Central memory CD8-positive, alpha-beta T cell (primary cell): ENCODE measurements at places on chromosomes 5 and 9.

- no peak for DNase-seq
Measured at GRCh38 chr9:113313261-113313660, 10.1 kb upstream of the RNF183 start.

GRCh38 chr9:116992865-116993264 is 305.8 kb downstream of the TRIM32 start:
- no peak for DNase-seq

- DNase-seq, result no peak
Measured at GRCh38 chr9:93051680-93052089, 6.8 kb upstream of the SUSD3 start.

DNA sequence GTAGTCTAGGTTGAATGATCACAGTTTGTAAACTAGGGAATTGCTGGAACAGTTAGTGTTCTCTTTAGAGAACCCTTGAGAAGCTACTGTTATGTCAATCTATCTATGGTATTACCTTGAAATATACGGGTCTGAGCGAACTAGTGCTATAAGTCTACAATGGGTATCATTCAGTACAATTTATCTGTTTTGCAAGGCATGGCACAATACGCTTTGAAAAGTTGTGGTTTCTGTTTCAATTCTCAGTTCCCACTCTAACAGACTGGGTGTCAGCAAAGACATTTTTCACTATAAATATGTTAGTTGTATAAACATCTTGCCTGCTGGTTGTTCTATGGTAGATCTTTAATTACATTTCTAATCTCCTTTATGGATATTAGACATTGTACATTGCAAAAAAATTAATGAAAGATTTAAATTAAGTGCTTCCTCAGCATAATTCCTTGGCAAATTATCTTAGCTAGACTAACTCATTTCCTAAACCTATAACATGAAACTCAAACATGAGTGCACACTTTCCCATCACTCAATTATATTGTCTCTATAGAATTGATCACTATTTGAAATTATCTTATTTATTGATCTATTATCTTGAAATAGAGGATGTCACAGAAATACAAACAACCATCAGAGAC is 24.9 kb upstream of the SLCO6A1 start:
- DNase-seq, result no peak

GRCh38 chr9:107929443-107929842 is 439.9 kb upstream of the KLF4 start:
- DNase-seq, result no peak

DNA sequence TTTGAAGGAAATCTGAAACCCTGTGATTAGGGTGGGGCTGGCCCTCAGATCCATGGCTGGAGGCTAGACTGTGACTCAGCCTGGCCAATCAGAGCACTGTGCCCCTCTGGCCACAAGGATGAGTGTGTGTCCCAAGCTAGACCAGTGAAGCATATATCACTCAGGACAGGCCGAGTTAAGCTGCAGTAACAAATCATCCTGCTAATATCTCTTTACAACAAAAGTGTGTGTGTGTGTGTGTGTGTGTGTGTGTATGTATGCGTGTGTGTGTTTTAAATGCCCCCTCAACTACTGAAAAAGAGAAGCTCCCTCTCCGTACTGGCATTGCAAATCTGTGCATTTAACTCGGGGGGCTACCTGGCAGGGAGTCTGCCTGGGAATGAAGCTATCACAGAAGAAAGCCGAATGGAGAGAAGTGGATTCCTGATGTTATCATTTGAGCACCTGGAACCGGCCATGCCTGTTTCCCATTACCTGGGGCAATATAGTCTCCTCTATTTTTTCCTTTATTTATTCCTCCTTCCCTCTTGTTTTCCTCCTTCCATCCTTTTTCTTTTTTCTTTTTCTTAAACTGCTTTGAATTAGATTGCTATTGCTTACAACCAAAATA is 25.6 kb downstream of the STC2 start:
- no peak for DNase-seq

DNA sequence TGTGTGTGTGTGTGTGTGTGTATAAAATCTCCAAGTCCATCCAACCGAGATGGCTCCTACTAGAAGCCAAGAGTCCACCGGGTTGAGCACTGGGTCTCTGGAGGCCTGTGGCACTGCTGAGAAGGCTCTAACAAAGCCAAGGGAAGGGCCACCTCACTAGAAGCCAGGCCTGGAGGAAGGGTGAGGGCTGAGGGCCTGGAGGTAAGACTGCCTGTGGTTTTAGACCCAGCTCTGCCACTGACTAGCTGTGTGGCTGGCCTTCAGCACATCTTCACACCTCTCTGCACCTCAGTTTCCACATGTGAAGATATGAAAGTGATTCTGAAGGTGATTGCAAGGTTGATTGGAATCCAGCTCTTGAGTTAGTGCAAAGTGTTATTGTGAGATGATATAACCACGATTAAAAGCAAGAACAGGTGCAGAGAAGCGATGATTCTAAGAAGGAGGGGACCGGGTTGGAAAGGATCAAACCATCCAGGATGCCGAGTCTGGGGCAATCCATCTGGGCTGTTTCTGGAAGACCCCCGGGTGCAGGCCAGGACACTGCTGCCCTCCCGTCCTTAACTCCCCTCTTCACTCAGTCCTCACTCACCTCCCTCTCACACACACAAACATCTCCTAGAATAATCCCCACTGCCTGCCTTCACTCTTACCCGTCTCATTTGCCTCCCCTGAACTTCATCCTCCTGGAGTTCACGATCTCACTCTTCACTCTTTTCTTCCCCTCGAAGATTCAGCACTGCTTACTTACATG is 2.3 kb downstream of the IL4 start:
- no peak for DNase-seq

- DNase-seq, result no peak
Measured at GRCh38 chr5:6427694-6428093, 21.0 kb upstream of the UBE2QL1 start.

- DNase-seq, result no peak
Measured at GRCh38 chr5:163318707-163319106, 118.7 kb upstream of the CCNG1 start.

DNA sequence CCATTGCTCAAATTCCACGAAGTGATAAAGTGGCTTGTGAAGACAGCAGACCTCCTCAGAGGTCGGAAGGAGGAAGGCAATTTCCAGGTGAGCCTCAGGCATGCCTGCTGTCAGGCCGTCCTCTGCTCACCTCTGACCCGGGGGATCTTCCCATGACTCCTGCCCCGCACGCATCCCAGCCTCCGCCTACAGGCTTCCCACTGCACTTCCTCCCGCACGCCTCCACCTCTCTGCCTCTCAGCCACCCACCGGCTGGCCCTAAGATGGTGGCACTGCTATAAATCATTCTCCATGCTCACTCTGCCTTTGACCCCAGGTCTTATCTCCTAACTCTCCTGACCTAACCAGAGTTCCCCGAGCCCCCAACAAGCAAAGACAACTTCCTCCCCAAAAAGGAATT is 49.4 kb upstream of the DNAH5 start:
- DNase-seq, result no peak

DNA sequence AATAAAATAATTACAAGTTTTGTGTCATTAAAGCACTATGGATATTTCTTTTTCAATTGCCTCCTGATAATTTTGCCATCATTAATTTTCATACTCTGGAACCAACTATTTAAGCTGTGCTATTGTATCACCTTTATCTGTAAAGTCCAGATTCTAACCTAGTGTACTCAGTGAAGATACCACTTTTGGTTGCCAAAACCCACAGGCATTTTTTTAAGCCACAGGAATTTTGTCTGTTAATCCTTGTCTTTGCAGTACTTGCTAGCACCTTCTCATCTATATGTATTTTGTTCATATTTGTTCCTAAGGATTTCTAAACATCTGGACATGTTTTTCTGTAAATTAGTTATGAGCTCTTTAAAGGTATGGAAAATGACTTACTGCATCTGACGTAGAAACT is 481.4 kb upstream of the DAB2 start:
- DNase-seq, result no peak

GRCh38 chr9:92138157-92138959 is 23.1 kb upstream of the SPTLC1 start:
- peak; percentile 70 for DNase-seq

DNA sequence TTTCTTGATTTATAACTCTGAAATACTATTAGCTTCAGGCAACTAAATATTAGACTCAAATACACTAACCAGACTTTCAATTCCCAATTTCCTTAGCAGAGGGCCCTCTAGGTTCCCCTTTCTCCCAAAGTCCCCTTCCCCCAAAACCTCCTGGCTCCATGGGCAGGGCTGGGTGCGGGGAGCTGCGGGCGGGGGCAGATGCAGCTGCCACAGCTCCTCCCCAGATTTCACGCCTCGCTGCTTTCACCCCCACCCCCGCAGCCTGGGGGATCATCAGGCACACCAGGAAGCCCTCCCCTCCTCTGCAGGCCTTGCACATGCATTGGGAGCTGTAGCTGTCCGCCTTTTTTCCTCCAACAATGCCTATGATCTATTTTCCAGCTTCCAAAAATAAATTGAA is 82.8 kb upstream of the SPATA31C2 start:
- no peak for DNase-seq

GRCh38 chr5:164553851-164554250 is 1048.4 kb downstream of the MAT2B start:
- DNase-seq, result no peak

DNA sequence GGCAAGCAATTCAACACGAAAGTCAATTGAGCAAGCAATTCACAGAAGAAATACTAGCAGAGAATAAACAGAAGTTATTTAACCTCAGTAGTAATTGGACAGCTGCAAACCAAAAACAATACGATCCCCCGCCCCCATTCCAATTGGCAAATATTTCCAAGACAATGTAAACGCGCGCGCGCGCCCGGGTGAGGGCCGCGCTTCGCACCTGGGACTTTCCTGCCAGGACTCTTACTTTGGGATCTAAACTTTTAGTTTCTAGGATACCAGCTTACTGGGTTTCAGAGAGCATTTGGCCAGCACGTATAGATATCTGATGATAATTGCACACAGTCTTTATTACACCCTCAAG is 8.6 kb downstream of the RUFY1 start:
- no peak for DNase-seq

DNA sequence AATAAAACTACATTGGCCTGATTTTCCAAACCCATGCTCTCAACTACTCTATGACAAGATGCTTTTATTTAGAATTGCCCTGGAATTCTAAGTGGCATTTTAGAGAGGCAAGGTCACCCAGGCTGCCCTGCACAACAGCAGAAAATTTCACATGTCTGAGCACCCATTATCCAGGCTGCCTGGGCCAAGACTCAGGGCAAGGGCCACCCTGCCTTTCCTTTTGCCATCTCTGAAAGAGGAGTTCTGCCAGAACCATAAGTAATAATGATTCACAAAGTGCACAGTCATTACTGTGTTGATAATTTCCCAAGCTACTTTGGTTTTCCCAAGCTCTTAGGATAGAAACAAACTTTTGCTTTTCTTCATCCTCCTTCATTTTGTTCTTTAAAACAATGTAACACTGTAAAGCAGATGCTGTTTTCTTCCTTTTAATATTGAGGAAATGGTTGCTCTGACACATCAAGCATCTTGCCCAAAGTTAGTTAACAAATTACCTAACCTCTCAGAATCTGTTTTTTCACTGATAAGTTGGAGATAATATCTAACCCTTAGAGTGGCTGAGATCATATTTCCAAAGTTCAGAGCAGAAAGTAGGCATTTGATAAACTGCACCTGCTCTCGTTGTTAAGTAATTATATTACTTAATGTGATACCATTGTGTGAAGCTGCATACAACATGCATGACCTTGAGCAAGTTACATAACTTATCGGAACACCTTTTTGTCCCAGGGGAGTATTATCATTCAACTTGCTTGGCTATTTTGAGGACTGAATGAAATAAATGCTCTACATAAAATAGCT is 325.6 kb downstream of the PRELID2 start:
- no peak for DNase-seq

DNA sequence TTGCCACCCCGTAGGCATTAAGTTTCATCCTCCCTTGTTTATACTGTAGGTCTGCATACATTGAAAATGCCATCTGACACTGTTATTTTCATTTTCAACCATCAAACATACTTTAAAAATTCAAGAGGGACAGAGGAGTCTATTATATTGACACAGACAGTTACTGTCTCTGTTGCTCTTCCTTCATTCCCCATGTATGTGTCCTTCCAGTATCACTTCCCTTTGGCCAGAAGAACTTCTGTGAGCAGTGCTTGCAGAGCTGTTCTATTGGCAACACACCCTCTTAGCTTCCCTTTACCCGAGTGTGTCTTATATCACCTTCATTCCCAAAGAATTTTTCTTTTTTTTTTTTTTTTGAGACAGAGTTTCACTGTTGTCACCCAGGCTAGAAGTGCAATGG is 42.8 kb downstream of the RASGEF1C start:
- no peak for DNase-seq

DNA sequence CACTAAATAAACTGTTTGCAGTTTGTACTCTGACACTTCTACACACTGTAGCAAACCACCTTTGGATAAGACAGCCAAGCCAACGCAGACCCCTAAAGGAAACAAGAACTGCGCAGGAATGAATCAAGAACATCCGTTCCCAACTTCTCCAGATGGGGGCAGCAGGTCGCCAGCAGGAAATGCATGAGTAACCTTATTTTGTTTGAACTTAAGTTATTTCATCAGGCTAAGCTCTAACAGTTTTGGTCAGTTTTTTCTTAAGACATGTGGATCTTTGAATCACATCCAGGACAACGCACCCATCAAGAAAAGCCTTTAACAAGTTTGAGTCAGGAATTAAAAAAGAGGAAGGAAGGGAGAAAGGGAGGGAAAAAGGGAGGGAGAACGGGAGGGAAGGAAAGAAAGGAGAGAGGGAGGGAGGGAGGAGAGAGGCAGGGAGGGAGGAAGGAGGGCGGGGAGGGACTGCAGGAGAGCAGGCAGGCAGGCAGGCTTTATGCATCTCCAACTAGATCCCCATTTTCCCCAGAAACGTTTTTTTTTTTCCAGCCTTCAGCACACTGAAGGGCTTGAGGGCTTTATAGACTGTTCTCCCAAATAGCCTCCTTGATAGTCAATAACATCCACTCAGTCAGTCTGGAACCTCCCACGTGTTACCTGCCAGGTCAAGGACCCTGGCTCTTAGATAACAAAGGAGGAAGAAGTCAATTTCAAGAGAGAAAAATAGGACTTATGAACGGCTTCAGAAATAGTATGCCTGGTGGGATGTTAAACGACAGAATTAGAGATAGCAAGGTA is 22.2 kb downstream of the BHMT start:
- peak; percentile 41 for DNase-seq
